Mucosa of gallbladder (tissue), 1 donor: ENCODE measurements at places on chromosomes 16 and 17. TPM values are rescaled to one million over a fixed set of nuclear protein-coding genes. Genes with fewer than 3 reads are reported as not detected.
A peak's percentile ranks its signal among the peaks of the same experiment; 100 is the strongest.

DNA sequence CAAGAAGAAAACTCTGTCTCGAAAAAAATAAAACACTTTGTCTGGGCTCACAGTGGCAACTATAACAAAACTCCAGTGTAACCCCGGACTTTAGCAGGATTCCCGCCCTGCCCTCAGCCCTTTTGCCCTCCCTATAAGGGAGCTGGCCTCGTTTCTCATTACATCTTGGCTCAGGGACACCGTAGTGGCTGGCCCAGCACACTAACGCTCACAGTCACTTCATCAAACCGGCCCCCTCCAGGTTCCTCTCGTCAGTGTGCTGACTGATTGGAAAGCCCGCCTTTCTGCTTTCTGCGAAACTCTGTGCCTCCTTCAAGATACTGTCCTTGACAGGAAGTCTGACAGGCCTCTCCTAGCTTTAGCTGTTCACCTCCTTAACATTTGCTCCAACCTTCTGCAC lies 11.2 kb upstream of the MYO1C start:
- no peak for DNase-seq

GRCh38 chr16:58155839-58156238 lies 26.7 kb upstream of the CFAP20 start:
- DNase-seq = no peak

DNA sequence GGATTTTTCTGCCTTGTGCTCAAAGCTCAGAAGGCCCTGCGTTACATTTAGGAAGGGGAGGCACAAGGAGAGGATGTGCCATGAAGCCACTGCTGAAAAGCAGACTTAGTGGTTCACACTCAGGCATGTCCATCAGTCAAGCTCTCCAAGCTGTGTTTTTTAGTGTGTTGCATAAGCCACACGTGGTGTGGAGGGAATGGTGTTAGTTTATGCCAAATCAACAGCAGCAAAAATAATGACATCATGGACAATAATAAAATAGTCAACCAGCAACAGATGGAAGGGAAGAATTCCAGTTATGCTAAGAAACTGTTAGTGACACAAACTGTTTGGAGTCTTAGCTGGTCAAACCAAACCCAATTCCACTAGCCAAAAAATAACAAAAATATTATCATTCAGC lies 438.3 kb downstream of the NPIPA7 start:
- no peak for DNase-seq

TTYH2 gene
- total RNA-seq = 6.9 TPM

GRCh38 chr17:50322271-50322670 lies 23.7 kb upstream of the XYLT2 start:
- no peak for DNase-seq

DNA sequence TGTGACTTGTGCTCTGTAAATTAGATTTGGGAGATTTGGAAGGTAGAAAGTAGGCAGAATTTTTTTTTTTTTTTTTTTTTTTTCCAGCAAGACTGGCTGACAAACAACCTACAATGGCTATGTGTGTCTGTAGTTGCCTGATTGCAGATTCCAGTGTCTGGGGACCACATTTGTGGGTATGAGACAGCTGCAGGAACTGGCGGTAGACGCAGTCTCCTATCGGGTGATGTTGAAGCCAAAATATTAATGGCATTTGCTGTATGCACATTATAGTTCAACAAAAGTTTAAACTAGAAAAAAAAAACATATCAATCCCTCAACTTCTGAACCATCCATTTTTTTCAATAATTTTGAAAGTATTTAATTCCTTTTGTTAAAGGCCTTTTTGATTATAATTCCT lies 665.2 kb downstream of the TOX3 start:
- no peak for DNase-seq

TBC1D3G gene
- total RNA-seq = not detected

LITAF gene
- total RNA-seq = 121 TPM

GAST gene
- total RNA-seq = not detected

TMEM100 gene
- total RNA-seq = 18.2 TPM

GRCh38 chr16:14450846-14451245 lies 179.2 kb downstream of the PARN start:
- DNase-seq = no peak

DNA sequence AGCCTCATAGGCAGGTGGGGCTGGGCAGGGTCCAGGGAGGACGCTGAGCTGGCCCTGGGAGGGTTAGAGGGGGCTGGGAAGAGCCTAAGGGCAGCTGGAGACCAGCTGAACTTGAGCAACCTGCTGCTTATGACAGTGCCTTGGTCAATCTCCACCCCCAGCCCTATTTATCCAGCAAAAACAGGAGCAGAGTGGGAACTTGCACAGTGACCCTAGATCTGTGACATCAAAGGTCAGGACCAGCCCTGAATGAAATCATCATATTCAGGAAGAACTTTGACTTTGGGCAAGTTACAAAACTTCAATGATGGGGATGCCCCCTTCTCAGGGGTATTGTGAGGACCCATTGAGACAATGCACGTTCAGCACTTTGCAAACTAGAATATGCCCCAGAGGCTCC lies 9.4 kb downstream of the CD300LF start:
- DNase-seq = no peak

OR1F1 gene
- total RNA-seq = not detected

LONP2 gene
- total RNA-seq = 104 TPM

PRR29 gene
- total RNA-seq = 0.26 TPM

GRCh38 chr16:396605-397004 lies 394 bp upstream of the NME4 start:
- DNase-seq = no peak

DNA sequence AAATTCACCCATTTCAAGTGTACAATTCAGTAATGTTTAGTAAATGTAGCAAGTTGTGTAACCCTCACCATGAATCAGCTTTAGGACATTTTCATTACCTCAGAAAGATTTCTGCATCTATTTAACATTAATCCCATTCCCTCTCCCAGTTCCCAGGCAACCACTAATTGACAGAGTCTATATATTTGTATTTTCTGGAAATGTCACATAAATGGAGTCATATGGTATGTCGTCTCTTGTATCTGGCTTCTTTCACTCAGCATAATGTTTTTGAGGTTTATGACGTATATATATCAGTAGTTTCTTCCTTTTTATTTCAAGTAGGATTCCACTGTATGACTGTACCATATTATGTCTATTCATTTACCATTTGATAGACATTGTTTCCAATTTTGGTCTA lies 199.8 kb downstream of the CYB561 start:
- no peak for DNase-seq

- no peak for DNase-seq
Measured at GRCh38 chr16:30882429-30883310, 11.2 kb downstream of the BCL7C start.

DBNDD1 gene
- total RNA-seq = 21.2 TPM

GRCh38 chr17:58200024-58200633 lies 7.6 kb downstream of the EPX start:
- DNase-seq = peak; percentile 40

SCGB1C2 gene
- total RNA-seq = not detected

DNA sequence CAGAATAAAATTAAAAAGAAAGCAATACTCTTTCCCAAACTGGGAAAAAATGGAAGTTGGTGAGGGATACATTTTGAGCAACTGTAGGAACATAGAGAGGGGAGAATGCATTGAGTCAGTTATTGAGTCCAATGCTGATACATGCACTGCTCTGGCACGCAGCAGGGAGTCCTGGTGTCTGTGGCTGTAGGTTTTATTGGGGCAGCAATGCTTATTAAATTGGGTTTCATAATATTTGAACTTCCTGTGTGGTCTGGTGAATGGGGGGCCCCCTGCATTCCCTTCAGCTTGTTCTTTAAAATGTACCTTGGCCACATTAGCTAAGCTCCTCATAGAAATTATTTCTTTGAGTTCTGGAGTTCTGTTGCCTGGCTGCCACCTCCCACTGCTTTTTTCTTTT lies 125.2 kb upstream of the ELAC2 start:
- DNase-seq = no peak

UMOD gene
- 0.60 TPM for total RNA-seq

DNA sequence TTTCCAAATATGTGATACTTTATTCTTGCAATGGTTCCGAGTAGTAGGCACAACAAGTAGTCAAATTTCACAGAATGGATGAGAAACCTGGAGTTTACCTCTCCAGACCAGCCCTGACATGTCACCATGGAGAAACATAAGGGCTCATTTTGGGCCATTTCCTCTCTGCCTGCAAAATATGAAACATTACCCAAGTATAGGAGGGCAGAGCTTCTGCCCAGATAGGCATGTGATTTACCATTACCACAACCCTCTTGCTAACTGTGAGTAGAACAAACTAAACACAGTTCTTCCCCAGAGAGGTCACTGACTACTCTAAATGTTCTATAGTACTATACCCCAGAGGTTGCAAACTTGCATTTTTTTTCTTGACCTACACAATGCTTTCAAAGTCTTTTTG lies 15.7 kb upstream of the KPNB1 start:
- no peak for DNase-seq

- no peak for DNase-seq
Measured at GRCh38 chr17:50379351-50380132, 6.5 kb downstream of the EME1 start.

GRCh38 chr17:73069164-73069770 lies 23.2 kb downstream of the SLC39A11 start:
- DNase-seq = no peak

KIF2B gene
- total RNA-seq = not detected

DNA sequence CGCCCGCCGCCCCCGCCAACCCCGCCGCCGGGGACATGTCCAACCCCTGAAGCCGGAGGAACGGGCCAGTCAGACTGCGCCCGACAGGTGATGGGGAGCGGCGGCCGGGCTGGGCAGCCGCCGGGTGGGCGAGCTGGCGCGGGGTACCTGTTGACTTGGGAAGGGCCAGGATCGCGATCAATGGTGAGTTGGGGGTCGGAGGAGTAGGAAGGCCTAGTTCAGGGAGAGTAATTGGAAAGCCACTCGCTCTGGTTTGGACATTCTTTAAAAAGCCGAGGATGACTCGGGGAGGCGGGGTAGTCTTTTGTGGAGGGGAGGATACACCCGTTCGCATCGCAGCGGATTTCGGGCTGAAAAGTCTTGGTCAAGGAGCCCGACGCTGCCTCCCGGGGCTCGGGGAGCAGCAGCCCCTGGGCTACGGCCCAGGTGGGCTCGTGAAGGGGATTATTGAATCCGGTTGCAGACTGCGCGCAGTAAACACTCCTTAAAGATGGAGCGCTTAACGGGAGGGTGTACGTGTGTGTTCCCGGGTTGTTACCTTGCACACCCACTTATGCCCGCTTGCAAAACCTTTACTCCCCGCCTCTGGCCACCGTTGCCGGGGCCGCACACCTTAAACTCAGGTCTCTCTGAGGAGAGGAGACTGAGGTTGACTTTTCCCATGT lies 123.8 kb downstream of the GOSR1 start:
- peak; percentile 14 for DNase-seq

DNA sequence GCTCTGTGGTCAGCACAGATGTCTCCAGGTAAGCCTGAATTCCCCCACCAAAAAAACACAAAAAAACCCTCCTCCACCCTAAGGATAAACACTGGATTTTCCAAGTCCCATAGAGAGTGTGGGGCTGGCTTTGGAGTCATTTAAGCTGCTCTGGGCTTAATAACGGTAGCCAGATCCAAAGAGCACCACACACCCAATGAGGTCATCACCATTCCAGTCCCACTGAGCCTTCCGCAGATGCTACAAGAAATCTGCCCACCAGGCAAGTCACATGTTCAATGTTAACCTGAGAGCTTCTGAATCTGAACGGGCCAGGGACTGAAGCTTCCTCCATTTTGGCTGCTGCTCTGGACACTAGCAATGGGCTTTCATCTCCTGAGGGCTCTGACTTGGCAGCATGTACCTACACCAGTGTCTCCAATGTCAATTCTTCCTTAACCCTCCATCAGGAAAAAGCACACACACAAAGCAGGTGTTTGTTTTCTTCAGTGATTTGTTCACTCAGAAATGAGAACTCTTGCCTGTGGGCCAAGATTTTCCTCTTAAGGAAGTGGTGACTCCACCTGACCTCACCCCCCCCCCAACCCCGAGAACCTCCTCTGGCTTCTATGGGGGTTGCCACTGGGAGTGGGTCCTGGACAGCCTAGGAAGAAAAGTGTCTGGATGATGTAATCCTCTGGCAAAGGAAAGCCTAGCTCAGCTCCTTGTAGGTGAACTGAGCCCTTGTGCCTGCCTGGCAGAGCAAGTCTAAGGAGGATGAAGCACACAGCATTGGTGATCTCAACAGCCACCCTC lies 220.1 kb downstream of the FOXL1 start:
- no peak for DNase-seq

- DNase-seq = no peak
Measured at GRCh38 chr16:20976576-20976975, 76.0 kb downstream of the LYRM1 start.

KRT9 gene
- not detected for total RNA-seq

GRCh38 chr17:77434136-77435114 lies 293.7 kb downstream of the SEC14L1 start:
- DNase-seq = no peak

GRCh38 chr17:65049085-65049756 lies 7.3 kb downstream of the GNA13 start:
- DNase-seq = no peak

KLHL10 gene
- 0.29 TPM for total RNA-seq

DNA sequence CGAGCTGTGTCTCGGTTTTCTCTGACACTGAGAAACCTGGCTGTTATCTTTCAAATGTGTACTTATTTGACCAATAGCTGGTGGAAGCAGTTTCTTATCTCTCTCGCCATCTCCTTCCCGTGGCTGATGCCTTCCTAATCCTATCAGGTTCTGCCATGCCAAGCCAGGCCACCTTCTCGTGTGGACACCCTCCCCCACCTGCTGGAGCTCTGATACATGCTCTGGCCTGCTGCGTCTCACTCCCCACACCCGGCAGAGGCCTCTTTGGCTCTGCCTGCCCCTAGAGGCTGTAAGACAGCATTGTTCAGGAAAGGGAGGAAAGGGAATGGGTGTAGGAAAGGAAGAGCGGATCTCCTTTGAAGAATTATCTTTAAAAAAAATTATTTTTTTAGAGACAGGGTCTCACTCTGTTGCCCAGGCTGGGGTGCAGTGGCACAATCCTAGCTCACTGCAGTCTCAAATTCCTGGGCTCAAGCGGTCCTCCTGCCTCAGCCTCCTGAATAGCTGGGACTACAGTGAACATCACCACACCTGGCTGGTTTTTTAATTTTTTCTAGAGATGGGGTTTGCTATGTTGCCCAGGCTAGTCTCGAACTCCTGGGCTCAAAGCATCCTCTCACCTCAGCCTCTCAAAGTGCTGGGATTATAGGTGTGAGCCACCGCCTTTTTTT lies 7.5 kb upstream of the ARMC5 start:
- no peak for DNase-seq

DNA sequence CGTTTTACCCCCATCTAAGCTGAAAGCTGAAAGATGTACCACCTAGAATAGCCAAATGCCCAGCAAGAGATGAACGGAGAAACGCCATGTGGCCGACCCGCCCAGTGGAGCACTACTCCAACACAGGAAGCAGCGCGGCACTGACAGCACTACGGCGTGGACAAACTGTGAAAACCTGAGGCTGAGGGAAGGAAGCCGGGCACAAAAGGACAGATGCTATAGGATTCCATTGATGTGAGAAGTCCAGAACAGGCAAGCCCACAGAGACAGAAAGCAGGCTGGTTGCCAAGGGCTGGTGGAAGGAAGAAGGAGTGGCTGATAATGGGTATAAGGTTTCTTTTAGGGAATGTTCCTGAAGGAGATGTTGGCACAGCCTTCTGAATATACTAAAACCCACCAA lies 29.4 kb upstream of the SLC38A8 start:
- DNase-seq = no peak
